ENCODE measurements at places on chromosomes 1 and 21.

- DNase-seq: peak; percentile 12
Observed at GRCh38 chr21:44965251-44966022, 25.6 kb downstream of the SLX9 start.

DNA sequence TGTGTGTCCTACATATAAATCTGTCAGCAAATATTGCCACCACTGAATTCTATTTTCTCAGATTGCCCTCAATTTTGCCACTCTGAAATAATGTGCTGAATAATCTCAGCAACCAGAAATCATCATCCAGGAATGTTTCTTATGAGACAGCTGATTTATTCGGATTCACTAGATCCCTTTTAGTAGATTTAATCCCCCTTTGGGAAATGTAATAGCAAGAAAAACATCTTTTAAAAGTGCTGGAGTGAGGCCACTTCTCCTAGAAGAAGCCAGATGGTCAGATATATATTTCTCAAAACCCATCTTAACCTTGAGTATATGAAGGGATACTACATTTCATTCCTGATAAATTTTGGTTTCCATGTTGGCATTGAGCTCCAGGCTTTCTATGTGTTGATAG is 327.7 kb downstream of the SMYD3 start:
- DNase-seq: no peak

DNA sequence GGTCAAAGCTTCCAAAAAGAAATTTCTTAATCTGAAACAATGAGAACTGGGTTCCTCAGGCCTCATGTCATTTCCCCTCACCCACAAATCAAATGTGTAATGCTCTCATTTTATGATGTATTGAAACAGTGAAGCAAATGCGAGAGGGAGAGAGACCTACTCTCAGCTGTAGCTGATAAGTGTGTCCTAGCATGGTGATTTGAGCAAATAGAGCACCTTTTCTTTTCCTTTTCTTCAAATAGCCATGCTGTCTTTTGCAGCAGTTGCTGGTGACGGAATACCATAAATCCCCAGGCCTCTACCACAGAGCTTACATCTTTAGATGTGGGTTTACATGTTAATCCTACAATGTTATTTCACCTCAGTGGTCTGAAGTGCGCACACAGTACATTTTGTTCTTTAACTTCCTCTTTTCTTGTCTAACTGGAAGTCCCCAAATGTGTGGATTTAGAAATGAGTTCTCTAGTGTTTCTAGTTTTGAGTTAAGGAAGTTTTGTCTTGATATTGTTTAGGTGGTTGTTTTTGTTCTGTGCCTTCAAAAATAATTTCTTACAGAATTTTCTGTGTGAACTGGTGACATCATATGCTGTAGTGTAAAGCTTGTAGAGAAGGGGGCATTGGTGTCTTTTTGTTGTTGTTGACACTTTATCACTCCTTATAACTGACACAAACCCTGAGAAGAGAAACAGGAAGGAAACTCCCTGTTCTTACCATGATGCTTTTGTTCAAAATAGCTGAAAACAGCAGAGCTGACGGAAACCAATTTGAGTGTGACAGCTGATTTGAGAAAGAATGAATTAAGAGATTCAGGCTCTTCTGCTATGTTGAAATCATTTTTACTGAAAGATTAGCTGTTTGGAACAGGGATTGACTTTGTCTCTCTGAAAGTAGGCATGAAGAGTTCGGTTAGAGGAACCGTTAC is 12.2 kb downstream of the SMAP2 start:
- DNase-seq: no peak

DNA sequence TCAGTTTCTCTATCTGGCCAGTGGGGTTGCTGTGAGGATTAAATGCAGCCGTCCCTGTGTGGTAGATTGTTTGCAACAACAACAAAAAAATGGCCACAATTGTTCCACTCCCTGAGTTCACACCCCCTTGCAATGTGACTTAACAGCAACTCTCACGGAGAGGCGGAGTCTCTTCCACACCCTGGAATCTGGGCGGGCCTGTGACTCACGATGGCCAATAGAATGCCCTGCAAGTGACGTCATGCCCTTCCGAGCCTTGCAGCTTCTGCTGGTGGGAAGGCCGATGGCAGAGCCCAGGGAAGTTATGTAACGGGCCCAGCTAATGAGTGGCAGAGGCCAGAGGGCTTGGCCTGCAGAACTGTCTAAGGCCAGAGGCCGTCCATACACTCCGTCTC is 87.9 kb downstream of the RIPK4 start:
- no peak for DNase-seq

Data from activated CD8-positive, alpha-beta memory T cell treated with anti-CD3 and anti-CD28 coated beads for 4 hours (primary cell).